ENCODE measurements at places on chromosomes 6 and 20.

DNA sequence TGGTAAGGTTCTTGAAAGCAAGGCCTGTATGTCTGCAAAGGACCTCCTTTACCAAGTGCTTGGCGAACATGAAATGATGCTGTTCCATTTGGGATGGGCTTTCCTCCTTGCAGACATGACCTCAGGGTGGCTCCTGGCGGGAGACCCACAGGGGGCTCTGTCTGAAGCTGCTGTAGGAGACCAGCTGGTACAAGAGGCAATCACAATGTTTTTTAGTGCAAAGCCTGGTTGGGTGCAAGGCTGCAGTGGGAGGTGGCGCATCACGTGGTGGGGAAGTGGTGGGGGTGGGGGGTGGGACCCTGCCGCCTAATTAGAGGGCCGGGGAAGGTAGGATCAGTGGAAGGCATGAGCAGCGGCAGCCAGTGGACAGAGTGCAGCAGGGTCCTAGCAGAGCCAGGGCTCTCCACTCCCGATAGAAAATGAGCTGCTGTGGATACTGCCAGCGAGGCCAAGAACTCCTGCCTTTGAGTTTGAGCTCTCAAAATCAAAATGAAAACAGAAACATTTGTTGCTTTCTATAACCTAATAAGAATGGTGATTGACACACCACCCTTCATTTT, 9.1 kb upstream of the ARMC2 start:
- no peak for DNase-seq

- peak; percentile 76 for DNase-seq
These were observed 118.9 kb downstream of the ARMC2 start for GRCh38 chr6:108966855-108967755.

- no peak for DNase-seq
These were observed 30.5 kb upstream of the AKAP12 start for GRCh38 chr6:151209071-151209831.

DNA sequence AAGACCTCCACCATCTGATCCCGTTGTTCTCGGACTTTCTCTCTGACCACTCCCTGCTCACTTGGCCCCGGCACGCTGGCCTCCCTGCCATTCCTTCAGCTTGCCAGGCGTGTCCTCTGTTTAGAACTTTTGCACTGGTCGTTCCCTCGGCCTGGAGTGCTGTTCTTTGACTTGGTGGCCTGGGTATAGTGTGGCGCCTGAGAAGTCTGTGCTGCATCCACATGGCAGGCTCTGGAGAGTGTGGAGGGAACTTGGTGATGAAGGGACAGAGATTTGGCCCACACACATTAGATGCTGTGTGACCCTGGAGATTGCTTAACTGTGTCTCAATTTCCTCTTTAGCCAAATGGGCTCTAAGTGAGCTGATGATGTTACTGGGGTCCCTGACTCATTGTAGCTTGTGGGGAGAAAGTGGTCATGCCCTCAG, 13.0 kb upstream of the TGM2 start:
- no peak for DNase-seq

GRCh38 chr6:37819802-37820717, 533 bp downstream of the ZFAND3 start:
- DNase-seq: peak; percentile 52

- DNase-seq: peak; percentile 57
These were observed 100.0 kb downstream of the ARMC2 start for GRCh38 chr6:108948181-108948661.

- no peak for DNase-seq
These were observed 27.9 kb downstream of the ELMO2 start for GRCh38 chr20:46378412-46379009.

- DNase-seq: no peak
These were observed 296.9 kb upstream of the SGK1 start for GRCh38 chr6:134614606-134615485.

DNA sequence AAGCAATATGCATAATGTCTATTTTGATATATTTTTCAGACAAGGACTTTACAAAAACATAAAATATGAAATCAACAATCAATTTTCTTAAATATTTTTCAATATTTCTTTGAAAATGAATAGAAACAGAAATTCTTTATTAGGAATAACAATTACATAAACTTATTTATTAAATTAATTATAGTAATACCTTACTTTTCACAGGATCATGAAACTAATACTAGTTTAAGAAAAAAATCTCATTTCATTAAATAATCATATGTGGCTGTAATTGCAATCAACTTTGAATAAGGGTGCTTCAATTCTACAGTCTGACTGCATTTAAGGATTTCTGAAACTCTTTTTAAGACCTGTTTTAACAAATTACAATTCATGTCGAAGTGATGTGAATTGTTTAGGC, 26.6 kb downstream of the EPHA7 start:
- DNase-seq: no peak

- peak; percentile 89 for DNase-seq
These were observed 8.8 kb upstream of the NDRG3 start for GRCh38 chr20:36754656-36755222.

- DNase-seq: no peak
These were observed 82.4 kb upstream of the TCF21 start for GRCh38 chr6:133806382-133807140.

DNA sequence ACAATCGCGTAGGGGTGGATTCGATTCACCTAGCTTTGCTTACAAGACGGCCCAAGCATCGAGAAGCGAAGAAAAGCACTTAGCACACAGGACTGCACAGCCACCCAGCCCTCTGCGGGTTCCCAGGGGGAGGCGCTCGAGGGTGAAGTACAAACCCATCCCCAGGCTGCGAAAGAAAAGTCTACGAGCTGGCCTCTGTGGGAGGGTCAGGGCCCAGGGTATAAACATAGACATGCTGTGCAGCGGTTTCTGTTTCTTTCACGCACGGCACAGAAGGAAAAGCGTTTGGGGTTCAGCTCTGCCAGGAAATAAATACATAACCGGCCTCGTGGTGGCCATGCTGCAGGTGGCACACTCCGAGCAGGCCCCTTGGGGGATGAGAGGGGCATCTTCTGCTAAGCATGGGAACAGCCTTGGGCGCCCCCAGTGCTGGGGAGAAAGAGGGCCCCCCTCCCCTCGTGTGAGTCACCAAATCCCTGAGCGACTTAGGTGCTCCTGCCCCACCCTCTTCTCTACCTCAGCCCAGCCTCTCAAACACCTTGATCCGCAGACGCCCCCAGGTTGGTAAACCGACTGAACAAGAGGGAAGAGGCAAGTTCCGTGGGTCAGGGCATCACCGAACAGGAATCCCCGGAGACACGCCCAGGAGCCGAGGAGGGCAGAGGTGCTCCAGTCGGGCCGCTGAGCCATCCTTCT, 91.6 kb upstream of the RIPOR2 start:
- DNase-seq: no peak

- DNase-seq: no peak
These were observed 20.1 kb upstream of the BCAS1 start for GRCh38 chr20:54090230-54091119.

- DNase-seq: no peak
These were observed 249.5 kb downstream of the BCKDHB start for GRCh38 chr6:80356000-80356399.

DNA sequence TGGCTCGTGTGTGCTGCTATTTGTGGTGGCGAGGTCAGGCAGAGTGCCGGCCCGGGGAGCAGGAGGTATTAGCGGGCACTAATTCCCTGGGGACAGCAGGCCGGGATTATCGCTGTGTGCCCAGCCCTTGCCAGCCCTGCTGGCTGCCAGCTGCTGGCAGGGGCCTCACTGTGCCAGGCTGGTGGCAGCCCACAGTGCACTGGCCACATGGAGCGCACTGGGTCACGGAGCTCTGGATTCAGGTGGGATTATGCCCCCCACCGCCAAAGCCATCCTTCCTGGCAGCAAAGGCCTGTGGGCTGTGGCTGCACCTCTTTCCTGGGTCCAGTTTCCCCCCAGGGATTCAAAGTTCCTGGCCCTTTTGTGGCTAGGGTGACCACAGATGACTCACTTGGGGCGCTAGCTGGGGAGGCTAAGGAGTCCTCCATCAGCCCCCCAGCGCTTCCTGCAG, 59.7 kb downstream of the YTHDF1 start:
- DNase-seq: no peak

DNA sequence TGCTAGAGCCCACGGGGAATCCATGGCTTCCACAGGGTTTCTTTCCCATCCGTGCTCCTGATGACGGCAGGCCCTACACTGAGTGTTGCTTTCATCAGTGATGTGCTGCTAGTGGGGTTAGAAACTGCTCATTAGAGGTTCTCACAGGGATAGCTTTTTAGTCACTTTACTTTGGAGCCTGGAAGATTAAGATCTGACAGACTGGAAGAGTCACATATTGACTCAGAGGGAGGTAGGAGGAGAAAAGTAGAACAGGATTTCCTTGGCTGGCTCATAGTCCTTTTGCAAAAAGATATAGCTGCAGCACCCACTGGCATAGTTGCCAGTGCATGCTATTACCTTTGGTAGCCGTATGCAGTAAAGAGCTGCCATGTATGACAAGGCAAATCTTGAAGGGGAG, 890.3 kb downstream of the C6orf118 start:
- DNase-seq: no peak

GRCh38 chr6:141347906-141348492, 784.7 kb upstream of the GJE1 start:
- no peak for DNase-seq

- no peak for DNase-seq
These were observed 80.6 kb upstream of the HIVEP1 start for GRCh38 chr6:11931296-11932035.

GRCh38 chr6:3426091-3426926, 30.5 kb downstream of the SLC22A23 start:
- DNase-seq: no peak

DNA sequence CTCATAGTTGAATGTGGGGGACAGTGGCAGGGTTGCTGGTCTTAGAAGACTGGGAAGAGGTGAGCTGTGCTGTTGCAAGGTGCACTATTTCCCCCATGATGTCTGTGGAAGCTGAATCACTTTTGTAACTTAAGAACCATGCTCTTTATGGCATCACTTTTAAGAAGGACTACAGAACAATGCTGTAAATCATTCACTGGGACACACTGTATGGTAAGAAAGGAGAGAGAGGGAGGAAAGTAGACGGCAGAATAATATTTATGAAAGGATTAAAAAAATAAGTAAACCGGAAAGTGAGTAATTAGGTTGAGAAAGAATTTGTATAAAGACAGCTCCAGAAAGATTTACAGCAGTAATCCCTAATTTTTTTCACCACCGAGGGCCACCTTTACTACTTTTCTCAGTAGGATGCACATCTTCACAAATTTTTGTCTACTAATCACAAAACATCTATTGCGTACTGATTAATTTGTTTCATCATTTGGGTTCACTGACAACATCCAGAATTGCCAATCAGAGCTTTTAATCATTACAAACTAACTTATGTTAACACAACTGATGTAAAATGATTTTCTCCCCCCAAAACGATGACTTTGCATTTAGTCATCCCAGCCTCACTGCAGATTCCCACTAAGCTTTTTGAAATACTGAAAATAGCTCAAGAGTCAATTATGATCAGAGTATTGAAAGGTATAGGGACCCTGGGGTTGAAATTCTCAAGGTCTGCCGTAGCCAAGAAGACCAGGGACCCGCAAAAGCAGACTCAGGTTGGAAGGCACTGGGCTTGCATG, 560.7 kb upstream of the NOX3 start:
- DNase-seq: no peak

GRCh38 chr6:56699066-56699654, 56.5 kb upstream of the DST start:
- DNase-seq: peak; percentile 52

DNA sequence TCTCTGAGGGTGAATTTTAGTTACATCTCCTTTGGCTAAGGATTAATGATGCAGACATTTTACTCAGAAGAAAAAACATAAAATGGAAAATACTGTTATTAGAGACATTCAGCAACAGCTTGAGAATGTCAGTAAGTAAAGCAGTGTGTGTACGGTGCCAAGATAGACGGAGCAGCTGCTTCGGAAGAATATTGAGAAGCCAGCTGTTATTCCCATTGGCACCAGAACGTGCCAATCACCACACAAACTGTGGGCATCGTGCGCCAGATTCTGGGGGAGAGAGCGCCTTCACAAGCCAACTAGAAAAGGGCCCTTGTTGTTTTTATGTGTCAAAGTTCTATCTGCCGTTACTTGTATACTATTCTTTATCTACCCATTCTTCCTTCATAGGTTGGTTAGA, 163.4 kb downstream of the MTFR2 start:
- no peak for DNase-seq

DNA sequence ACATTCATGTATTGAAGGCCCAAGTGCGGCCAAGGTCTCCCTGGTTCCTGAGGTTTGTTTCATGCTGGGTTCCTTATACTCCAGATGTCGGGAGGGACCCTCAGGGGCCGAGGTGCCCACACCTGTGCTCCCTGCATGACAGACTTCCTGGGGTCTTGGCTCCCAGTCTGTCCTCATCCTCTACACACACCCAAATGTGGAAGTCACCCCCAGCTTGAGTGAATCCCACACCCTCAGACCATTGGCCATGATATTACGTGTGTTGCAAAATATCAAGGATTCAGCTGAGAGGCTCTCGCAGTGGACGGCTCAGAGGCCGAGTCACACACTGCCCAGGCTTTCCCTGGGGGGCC, 82.2 kb upstream of the DUSP22 start:
- no peak for DNase-seq

- DNase-seq: peak; percentile 93
These were observed 38.9 kb upstream of the NKX2-4 start for GRCh38 chr20:21436205-21436604.

GRCh38 chr6:25788305-25788922, 33.9 kb downstream of the SLC17A4 start:
- DNase-seq: peak; percentile 25

DNA sequence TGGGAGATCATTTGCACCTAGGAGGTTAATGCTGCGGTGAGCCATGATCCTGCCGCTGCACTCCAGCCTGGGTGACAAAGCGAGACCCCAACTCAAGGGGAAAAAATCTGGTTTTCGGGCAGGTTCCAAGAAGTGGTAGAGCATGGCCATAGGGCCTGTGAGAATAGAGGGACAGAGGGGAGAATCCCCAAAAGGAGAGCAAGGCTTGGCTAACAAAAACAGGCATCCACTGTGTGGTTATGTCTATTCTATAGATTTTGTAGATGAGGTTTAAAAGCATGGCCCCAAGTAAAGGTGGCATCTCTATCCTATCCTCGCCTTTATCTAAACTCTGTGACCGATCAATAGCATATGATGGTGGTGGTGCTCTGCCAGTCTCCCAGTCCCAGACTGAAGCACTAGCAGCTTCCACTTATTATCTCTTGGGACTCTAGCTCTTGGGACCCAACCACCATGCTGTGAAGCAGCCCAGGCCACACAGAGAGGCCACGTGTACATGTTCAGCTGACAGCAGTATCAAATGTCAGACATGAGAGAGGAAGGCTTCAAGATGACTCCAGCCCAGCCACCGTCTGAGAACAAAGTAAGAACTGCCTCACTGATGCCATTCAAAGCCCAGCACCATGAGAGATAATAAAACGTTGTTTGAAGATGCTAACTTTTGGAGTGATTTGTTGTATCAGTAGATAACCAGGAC, 27.7 kb downstream of the EIF2S2 start:
- no peak for DNase-seq
